ENCODE measurements at places on chromosomes 4 and X. TPM values are rescaled to one million over a fixed set of nuclear protein-coding genes. Genes with fewer than 3 reads are reported as not detected.

CENPVL2 gene
- total RNA-seq = not detected

MAB21L2 gene
- 0.22 TPM for total RNA-seq

SLC34A2 gene
- total RNA-seq = 0.04 TPM

DGKK gene
- not detected for total RNA-seq

REPS2 gene
- total RNA-seq = 8.6 TPM

AADAT gene
- 5.7 TPM for total RNA-seq

ZNF827 gene
- total RNA-seq = 13.6 TPM

CD38 gene
- 0.44 TPM for total RNA-seq

LSM6 gene
- 39.8 TPM for total RNA-seq

SYTL4 gene
- 3.0 TPM for total RNA-seq

SMC1A gene
- 15.5 TPM for total RNA-seq

HGFAC gene
- 0.80 TPM for total RNA-seq

ALG13 gene
- total RNA-seq = 23.0 TPM

ZFP92 gene
- 0.62 TPM for total RNA-seq

IL3RA gene
- total RNA-seq = 7.8 TPM

CSAG3 gene
- total RNA-seq = not detected

ADGRG2 gene
- 16.4 TPM for total RNA-seq

PF4V1 gene
- 0.27 TPM for total RNA-seq

MTNR1A gene
- total RNA-seq = 0.13 TPM

F8A3 gene
- total RNA-seq = 0.84 TPM

ELK1 gene
- total RNA-seq = 15.3 TPM

PASD1 gene
- total RNA-seq = 0.04 TPM

L1CAM gene
- total RNA-seq = 0.84 TPM

MCF2 gene
- 0.27 TPM for total RNA-seq

IL2 gene
- not detected for total RNA-seq

TAF7L gene
- total RNA-seq = 0.09 TPM

XAGE2 gene
- total RNA-seq = 0.27 TPM

AR gene
- 8.1 TPM for total RNA-seq

HTN1 gene
- total RNA-seq = not detected

GPR34 gene
- 6.4 TPM for total RNA-seq

OTUD5 gene
- total RNA-seq = 18.9 TPM

UCHL1 gene
- total RNA-seq = 28.6 TPM

SSX3 gene
- not detected for total RNA-seq

GLOD5 gene
- total RNA-seq = not detected

NUDT11 gene
- total RNA-seq = 4.7 TPM

MFAP3L gene
- 1.1 TPM for total RNA-seq

PDGFC gene
- total RNA-seq = 34.6 TPM

YY2 gene
- 0.93 TPM for total RNA-seq

SUPT20HL2 gene
- total RNA-seq = 0.09 TPM

P2RY4 gene
- 0.09 TPM for total RNA-seq

FAM133A gene
- total RNA-seq = 0.49 TPM

USP17L13 gene
- total RNA-seq = not detected

NXF2B gene
- total RNA-seq = not detected

CXCL3 gene
- 0.18 TPM for total RNA-seq

XPNPEP2 gene
- 4.2 TPM for total RNA-seq

CFP gene
- 3.2 TPM for total RNA-seq

ANXA3 gene
- 7.5 TPM for total RNA-seq

PDE6B gene
- total RNA-seq = 12.0 TPM

ABCG2 gene
- 5.3 TPM for total RNA-seq

GNRHR gene
- not detected for total RNA-seq

TMEM156 gene
- total RNA-seq = 0.35 TPM

GAGE1 gene
- not detected for total RNA-seq

CXCL1 gene
- 0.13 TPM for total RNA-seq

GYPB gene
- total RNA-seq = 5.3 TPM

GPAT3 gene
- total RNA-seq = 16.3 TPM

TRIM2 gene
- 29.8 TPM for total RNA-seq

MAGEB1 gene
- not detected for total RNA-seq

PLP1 gene
- 72.8 TPM for total RNA-seq
